ENCODE measurements at places on chromosomes 16 and 17.

DNA sequence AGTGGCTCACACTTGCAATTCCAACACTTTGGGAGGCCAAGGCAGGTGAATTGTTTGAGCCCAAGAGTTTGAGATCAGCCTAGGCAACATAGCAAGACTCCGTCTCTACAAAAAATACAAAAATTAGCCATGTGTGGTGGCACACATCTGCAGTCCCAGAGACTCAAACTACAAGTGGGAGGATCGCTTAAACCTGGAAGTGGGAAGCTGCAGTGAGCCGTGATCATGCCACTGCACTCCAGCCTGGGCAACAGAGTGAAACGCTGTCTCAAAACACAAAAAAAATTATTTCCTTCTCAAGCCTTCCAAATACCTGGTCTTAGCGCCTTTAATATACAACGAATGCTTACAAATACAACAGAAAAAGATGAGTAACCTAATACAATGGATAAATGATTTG lies 19.7 kb upstream of the CBX2 start:
- no peak for DNase-seq

DNA sequence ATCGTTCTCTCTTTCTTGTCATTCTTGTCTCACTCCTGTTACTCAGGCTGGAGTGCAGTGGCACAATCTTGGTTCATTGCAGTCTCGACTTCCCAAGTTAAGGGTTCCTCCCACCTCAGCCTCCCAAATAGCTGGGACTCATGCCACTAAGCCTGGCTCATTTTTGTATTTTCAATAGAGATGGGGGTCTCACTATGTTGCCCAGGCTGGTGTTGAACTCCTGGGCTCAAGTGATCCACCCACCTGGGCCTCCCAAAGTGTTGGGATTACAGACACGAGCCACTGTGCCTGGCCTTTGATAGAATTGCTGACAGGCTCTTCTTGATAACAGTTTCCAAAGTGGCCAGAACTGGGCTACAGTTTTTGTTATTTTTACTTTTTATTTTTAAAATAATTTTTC lies 32.3 kb downstream of the TPPP3 start:
- no peak for DNase-seq

DNA sequence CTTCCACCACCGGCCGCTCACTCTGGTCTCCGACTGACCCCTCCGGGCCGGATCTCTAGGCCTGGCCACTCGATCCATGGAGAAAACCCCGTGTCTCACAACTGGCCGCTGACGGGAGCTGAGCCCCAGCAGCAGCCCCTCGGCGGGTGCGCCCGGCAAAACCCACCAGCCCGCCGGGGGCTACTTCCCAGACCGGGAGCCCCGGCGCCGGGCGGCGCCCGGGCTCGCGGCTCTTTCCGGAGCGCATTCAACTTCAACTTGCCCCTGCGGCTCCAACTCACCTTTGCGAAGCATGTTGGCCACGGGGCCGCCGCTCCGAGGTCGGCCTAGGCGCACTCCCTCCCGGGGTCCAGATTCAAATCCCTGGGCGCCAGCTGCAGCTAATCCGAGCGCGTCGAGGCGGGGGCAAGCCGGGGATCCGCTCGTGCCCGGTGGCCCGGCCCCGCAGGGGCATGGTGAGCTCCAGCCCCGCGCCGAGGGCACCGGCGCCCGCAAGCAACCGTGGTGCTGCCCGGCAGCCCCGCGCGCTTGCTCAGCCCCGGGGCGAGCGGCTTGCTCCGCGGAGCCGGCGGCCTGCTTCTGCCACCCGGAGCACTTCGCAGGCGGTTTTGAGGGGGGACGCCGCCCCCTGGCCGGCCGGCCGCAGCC lies 438 bp downstream of the RTN4RL1 start:
- no peak for DNase-seq

DNA sequence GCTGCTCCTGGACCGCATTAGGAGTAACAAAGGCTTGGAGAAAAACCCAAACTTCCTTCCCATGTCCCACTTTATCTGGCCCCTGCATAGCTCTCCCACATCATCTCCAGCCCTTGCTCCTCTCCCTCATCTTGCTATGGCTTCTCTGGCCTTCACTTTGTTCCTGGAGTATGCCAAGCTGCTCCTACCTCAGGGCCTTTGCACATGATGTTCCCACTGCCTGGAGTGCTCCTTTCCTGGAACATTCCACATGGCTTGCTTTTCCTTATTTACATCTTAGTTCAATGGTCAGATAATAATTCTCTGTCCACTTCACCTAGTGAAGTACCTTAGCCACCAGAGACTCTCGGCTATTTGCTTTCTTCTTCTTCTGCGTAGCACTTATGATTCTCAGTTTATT lies 4.3 kb upstream of the KSR1 start:
- DNase-seq = no peak

GRCh38 chr16:89905511-89906139 lies 13.0 kb upstream of the MC1R start:
- no peak for DNase-seq

- DNase-seq = no peak
Observed at GRCh38 chr16:66298571-66299120, 67.8 kb upstream of the CDH5 start.

- DNase-seq = no peak
Observed at GRCh38 chr17:9016941-9017552, 4.3 kb upstream of the NTN1 start.

- no peak for DNase-seq
Observed at GRCh38 chr16:19348578-19349315, 63.2 kb downstream of the CLEC19A start.

DNA sequence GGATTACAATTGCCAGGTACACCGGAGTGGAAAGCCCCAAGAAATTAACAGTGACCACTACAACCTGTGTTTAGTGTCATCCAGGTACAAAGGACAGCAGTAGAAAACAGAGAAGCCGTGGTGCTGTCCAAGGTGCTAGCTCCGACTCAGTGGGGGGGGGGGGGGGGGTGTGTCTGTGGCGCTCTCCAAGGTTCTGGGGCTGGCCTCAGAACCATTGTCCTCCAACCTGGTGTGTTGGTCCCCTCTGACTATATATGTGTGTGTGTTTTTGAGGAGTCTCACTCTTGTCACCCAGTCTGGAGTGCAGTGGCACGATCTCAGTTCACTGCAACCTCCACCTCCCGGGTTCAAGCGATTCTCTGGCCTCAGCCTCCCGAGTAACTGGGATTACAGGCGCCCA lies 5.8 kb upstream of the ZNF23 start:
- DNase-seq = no peak

GRCh38 chr17:49646391-49647255 lies 31.3 kb downstream of the SPOP start:
- DNase-seq = no peak

DNA sequence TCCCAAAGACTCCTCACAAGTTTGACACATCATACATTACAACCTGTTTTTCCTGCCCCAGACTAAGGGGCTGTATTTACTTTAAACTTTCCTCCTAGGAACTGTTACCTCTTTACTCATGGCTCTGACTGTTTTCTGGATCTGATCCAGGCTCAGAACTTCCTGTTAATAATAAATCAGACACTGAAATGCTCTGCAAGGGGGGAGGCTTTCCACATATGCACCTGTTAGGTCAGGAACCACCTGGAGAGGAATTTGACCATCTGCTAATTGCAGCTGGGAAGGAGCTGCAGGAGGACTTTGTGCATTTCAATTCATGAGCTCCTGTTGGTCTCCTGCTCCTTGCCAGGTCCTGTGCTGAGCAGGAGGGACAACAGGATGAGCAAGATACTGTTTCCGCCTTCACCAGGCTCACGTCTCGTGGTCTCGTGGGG lies 476.9 kb upstream of the CDH5 start:
- DNase-seq = no peak

DNA sequence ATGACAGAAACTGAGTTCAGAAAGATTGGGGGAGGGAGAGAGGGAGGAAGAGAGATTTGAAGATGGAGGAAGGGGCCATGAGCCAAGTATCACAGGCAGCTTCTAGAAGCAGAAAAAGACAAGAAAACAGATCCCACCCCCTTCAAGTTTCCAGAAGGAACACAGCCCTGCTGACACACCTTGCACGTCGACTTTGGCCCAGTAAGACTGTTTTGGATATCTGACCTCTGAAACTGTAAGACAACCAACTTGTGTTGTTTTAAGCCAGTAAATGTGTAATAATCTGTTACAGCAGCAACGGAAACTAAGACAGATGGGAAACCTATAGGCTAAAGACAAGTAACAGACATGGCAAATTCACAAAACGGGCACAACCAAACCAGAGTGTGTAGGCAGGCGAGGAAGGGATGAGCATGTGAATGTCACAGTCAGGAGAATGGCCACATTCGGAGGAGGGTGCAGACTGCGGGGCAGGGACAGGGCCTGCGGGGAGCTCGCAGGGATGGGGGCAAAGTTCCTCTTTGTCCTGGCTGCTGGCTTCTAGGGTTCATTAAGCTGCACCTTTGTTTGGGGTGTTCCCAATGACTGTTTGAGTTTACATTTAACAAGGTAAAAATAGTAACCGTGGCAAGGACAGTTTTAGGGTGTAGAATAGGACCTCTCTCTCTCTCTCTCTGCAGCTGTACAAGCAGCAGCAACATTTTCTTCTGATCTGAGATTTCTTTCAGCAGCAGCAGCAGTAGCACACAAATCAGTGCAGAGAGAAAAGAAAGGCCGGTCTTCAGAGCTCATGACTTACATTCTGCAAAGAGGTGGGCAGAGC lies 18.3 kb upstream of the ATP2C2 start:
- no peak for DNase-seq

GRCh38 chr17:46143827-46144236 lies 49.4 kb downstream of the KANSL1 start:
- DNase-seq = no peak

DNA sequence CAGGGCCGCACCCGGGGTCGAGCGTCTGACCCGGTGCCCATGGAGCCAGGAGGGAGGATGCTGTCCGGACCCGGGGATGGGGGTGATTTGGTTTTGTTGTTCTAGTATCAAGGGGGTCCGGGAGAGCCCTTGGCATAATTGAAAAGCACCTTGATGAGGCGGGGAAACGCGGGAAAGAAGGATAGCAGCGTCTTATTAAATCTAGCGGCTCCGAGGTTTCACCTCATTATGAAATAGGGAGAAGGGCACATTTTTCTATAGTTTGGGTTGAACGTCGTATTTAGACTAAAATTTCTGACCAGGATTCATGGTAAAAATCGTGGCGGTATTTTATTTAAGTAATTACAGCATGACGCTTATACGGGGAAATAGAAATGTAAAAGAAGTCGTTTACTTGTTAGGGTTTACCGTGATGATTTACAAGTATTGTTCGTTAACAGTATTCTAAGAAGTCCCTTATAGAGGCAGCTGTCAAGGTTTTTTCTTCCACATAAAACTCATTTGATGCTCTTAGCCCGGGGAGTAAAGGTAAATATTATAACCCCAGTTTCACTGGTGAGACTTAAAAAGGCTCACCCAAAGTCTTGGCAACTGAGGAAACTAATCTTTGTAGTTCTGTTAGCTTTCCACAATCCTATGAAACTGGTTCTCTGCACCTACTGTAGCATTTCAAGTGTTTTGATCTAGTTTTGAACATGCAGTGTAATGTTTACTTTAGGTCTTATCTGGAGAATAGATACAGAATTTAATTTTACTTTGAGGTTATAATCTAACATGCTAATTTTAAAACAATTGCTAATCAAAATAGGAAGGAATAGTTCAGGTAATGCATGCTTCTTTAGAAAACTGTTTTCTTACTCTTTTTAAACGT lies 756 bp downstream of the LUC7L3 start:
- no peak for DNase-seq

DNA sequence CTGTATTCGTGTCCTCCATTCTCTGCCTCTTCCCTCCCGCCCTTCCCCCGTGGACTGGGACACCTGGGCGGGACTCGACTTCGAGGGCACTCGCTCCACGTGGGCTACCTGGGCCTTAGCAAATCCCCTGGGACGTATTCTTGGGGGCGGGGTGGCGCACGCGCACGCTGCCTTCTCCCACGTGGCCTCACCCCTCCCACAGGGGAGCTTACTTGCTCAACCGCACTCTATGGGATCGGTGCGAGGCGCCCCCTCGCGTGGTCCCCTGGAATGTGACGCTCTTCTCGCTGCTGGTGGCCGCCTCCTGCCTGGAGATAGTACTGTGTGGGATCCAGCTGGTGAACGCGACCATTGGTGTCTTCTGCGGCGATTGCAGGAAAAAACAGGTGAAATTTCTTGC lies 3.5 kb downstream of the VMO1 start:
- no peak for DNase-seq

GRCh38 chr16:72787130-72787513 lies 260.8 kb downstream of the ZFHX3 start:
- DNase-seq = no peak

- no peak for DNase-seq
Observed at GRCh38 chr16:63461248-63461841, 1425.1 kb upstream of the CDH8 start.

DNA sequence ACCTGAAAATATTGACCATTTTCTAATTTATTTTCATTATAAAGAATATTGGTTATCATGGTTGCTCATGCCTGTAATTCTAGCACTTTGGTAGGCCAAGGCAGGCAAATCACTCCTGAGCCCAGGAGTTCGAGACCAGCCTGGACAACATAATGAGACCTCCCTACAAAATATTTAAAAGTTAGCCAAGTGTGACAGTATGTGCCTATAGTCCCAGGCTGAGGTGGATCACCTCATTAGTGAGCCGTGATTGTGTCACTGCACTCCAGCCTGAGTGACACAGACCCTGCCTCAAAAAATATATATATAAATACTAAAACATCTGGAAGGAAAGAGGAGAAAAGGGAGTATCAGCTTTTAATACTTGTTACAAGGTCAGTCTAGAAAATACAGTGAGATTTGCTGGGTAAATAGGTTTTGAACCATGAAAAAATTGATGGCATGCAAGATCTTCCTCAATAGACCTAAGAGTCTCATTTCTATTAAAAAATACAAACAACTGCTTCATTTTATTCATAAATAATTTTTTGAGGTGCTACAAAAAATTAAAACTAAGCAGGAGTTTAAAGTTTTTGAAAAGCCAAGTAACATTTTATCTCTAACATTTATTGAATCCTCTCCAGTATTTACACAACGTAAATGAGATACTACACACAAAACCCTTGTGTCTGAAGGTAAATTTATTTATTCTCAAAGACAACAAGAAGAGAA lies 47.7 kb downstream of the TUBD1 start:
- DNase-seq = no peak
